Osteocyte (in vitro differentiated cells): ENCODE measurements at places on chromosomes 2 and 18.

GRCh38 chr2:16162491-16163040 is 222.2 kb downstream of the MYCN start:
- no peaks in the 10 kb centered on the region for H3K4me1 ChIP-seq
- no peak overlapping the region for H3K27ac ChIP-seq
- DNase-seq, result peak; percentile 6
- H3K27me3 ChIP-seq, result no peaks in the 10 kb centered on the region
- H3K36me3 ChIP-seq, result no peaks in the 10 kb centered on the region

- peak overlapping the region; percentile 48 for H3K4me3 ChIP-seq
- H3K36me3 ChIP-seq, result peaks cover 7% of the 10 kb centered on the region
- H3K27ac ChIP-seq, result peak overlapping the region; percentile 86
Measured at GRCh38 chr2:206198677-206199076, 39.0 kb downstream of the EEF1B2 start.

DNA sequence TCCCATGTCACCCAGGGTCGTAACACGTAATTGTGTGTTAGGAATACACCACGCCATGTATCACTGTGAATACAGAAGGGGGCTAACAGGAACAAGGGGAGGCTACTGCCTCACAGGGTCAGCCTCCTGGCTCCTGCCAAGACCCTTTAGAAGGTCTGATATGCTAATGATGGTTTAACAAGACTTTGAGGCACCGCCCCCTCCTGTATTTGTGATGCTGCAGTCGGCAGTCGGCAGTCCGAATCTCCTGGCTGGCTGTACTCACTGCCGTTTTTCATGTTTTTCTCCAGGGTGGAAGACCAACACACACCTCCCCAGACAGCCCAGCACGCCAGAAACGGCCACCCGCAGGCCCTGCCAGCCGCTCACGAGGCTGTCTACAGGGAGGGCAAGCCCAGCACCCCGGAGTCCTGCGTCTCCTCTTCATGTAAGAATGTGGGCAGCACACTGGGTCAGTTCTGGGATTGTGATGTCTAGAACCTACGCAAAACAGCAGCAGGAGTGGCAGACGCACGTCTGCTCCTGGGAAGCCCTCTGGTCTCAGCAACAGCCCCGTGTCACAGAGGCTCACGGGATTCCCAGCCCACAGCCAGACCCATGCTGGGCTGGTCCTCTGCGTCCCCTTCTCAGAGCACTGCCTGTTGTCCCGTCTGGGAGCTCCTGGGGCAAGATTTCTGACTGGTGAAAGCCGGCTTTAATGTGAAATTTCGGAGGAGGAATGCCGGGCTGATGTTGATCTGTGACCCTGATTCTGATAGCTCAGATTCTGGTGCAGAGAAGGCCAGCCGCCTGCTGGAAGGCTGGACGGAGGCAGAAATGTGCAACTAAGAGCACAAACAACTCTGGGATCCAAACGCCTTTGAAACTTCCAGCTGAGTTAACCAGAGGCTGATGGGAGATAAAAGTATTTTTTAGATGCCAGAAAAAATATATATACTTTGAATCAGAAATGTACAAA is 39.7 kb upstream of the B3GNT7 start:
- no peak overlapping the region for H3K27ac ChIP-seq
- H3K27me3 ChIP-seq, result no peaks in the 10 kb centered on the region
- no peaks in the 10 kb centered on the region for H3K4me1 ChIP-seq
- H3K36me3 ChIP-seq, result peaks cover 26% of the 10 kb centered on the region
- no peak for DNase-seq

GRCh38 chr2:217802876-217803652 is 199.7 kb downstream of the TNS1 start:
- H3K4me3 ChIP-seq, result no peak overlapping the region
- peaks cover 3% of the 10 kb centered on the region for H3K4me1 ChIP-seq
- H3K36me3 ChIP-seq, result peaks cover 14% of the 10 kb centered on the region
- H3K27ac ChIP-seq, result no peak overlapping the region
- DNase-seq, result no peak

DNA sequence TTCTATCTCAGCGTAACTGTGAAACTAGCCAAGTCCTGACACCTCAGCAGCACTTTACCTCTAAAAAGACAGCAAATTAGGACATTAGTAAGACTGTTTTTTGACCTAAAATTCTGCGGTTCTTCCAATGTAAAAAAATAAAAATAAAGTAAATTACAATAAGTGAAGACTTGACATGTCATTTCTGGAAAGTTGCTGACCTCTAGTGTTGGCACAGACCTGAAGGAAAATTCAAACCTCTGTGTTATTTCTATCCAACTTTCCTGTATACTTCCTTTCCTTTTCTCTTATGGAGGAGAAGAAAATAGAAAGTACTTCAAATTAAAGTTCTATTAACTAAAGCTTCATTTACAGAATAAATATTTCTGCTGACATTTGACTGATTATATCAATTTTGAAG is 110.6 kb downstream of the TMEM182 start:
- no peak overlapping the region for H3K27ac ChIP-seq
- no peaks in the 10 kb centered on the region for H3K27me3 ChIP-seq
- no peak overlapping the region for H3K4me3 ChIP-seq
- no peaks in the 10 kb centered on the region for H3K36me3 ChIP-seq
- H3K4me1 ChIP-seq, result no peaks in the 10 kb centered on the region

- H3K36me3 ChIP-seq, result no peaks in the 10 kb centered on the region
- H3K27me3 ChIP-seq, result no peaks in the 10 kb centered on the region
- no peak for DNase-seq
- no peaks in the 10 kb centered on the region for H3K4me1 ChIP-seq
- H3K4me3 ChIP-seq, result no peak overlapping the region
Measured at GRCh38 chr2:180110469-180110868, 103.4 kb upstream of the CWC22 start.
